Fibroblast of the conjunctiva (primary cell): ENCODE measurements at places on chromosomes 6 and 20.
A peak's percentile ranks its signal among the peaks of the same experiment; 100 is the strongest.

GRCh38 chr6:130827247-130828149, at the start of gene SMLR1:
TSS of gene SMLR1 (plus strand) at chr6:130827406. CDS start at chr6:130827414, 8 bp downstream.
- DNase-seq = no peak

GRCh38 chr6:167510648-167511047, 185.8 kb downstream of the TTLL2 start:
- no peak for DNase-seq

GRCh38 chr20:3785240-3786125, 1.1 kb downstream of the CENPB start:
- no peak for DNase-seq

DNA sequence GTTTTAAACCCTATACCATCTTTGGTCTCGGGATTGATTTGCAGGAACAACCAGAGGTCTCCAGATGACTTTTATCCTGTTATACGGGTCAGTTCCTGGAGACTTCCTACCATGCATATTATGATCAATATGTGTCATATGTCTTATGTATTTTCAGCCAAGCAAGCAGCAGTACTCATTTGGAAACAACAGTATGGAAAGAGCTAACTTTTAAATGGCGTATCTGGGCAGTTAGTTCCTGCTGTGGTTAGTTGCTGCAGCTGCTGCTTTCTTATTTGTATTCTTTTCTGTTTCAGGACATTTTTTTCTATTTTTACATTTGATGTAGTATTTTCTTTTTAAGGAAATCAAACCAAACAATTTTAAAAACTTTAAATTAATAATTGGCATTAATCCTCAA, 207.5 kb downstream of the MANEA start:
- DNase-seq = no peak

DNA sequence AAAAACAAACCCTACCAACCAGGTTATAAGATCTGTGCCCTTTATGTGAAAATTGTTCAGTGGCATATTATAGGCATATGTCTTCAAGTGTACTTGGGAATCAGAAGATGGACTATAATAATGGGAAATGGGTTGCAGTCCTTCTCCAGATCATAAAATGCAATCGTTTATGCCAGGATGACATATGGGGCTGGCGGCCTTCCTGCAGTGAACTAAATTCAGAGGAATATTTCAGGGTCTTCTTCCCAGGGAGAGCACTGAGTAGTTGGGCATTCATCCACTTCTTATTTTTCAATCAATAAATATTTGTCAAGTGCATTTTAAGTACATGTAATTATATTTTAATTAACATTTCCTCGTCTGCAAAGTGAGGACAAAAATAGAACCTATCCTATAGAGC, 176.2 kb upstream of the CNR1 start:
- no peak for DNase-seq

DNA sequence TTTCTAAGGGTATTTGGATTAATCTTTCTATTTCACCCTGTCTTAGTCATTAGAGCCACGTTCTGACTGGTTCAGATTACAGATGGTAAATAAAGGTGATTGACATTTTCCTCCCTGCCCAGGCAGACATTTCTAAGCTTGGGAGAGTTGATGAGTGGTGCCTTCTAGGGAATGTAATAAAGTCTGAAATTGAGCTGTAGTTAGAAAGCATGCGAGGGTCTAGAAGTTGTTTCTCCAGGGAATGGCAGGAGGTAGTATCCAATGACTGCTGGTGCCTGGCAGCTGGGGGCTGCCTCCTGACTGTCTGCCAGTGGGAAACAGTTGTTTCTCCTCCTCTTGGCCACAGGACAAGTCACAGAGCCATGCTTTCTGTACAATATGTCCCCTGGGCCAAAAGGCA, 14.6 kb downstream of the EDN3 start:
- DNase-seq = no peak

GRCh38 chr6:6583836-6584235, 4.7 kb upstream of the LY86 start:
- DNase-seq = no peak

DNA sequence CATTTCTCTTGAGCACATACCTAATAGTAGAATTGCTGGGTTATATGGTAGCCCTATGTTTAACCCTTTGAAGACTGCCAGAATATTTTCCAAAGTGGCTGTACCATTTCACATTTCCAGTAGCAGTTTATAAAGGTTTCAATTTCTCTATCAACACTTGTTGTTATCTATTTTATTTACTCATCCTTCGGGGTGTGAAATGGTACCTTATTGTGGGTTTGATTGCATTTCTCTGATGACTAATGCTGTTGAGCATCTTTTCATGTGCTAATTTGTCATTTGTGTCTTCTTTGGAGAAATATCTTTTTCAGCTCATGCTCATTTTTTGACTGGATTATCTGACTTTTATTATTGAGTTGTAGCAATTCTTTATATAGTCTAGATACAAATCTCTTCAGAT, 5.4 kb downstream of the ENPP4 start:
- DNase-seq = no peak

GRCh38 chr6:80789912-80790570, 683.6 kb downstream of the BCKDHB start:
- DNase-seq = peak; percentile 42

DNA sequence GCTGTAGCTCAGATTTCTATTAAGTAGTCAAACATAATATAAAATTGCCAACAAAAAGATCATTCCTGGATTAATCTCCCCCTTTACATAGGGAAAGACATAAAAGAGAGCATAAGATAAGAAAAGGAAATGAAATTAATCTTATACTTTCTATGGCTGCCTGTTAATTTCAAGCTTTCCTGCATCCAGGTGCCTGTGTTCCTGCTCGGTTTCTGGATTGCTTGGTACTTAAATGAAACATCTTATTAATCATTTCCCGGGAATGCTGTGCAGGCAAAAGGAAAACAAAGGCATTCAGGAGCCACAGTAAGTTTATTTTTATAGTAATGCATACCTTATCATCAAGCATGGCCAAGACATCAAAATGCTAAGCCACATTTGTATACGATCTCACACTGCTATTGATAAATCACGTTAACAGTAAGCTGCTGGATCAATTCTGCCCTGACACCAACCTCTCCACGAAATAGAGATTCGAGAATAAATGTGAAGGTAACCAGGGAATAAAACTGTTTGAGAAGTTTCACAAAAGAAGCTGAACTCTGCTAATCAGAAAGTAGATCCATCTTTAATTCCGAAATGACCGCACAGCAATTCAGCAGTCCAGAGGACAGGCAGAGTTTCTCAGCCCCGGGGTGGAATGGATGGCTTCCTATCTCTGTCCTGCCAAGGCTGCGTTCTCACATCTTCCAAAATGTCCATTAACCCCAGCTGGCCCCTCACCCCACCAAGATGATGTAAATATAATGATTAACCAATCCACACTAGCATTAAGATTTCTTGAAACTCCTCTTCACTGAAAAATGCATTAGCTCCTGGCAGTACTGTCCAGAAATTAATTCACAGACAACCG, 32.6 kb upstream of the APCDD1L start:
- no peak for DNase-seq

GRCh38 chr20:55229451-55229850, 754.1 kb downstream of the DOK5 start:
- DNase-seq = no peak

DNA sequence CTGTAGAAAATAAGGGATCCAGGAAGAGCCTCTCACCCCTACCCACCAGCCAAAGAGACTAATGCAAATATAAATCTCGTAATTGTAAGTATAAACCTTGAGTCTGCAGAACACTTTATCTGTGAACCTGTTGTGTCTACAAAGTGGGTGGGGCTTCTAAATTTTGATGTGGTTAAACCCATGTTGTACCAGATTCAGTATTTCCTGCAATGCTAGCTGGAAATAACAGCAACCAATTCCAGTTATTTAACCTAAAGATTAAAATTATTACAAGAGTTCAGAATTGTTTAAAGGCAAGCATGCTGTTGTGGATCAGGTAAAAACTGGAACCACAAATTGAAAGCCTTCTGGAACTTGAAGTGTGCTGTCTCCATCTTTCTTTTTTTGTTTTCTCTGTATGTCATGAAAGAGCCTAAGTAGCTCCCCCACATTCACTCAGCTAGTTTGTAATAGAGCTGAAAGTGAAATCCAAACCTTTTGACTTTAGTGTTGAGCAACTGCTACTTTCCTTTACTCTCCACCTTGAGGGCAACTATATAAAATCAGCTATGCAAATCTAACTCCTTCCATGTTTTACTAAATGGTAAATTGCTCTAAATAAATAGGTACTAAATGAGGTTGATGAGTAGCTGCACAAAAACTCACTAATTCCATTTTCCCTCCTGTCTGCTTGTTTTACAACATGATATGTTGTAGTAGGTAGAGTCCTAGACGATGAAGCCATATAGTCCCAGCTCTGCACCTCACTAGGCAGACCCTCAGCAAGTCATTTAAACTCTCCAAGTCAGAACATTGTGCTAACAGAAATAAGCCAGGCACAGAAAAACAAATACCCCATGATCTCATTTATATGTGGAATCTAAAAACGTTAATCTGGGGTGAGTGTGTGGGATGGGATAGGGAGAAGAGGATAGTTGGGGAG, 17.9 kb upstream of the THEMIS start:
- DNase-seq = no peak

GRCh38 chr6:160070427-160070826, 51.2 kb upstream of the SLC22A1 start:
- DNase-seq = no peak

GRCh38 chr6:54214286-54214685, 94.0 kb upstream of the TINAG start:
- no peak for DNase-seq

DNA sequence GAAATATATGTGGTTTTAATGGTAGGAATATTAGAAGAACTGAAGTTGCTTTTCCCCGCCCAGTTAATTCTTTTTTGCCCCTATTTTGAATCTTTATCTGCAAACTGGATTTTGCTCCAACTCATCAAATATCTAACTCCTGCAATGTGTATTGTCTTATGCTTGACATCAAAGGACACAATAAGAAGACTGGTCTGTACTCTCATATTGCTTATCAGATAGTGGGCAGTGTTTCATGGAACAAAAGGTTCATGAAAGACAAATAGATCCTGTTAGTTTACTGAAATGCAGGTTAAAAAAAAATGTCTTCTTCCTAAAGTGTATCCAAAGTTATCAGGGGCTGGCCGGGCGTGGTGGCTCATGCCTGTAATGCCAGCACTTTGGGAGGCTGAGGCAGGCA, 27.7 kb upstream of the GTF3C6 start:
- DNase-seq = no peak

DNA sequence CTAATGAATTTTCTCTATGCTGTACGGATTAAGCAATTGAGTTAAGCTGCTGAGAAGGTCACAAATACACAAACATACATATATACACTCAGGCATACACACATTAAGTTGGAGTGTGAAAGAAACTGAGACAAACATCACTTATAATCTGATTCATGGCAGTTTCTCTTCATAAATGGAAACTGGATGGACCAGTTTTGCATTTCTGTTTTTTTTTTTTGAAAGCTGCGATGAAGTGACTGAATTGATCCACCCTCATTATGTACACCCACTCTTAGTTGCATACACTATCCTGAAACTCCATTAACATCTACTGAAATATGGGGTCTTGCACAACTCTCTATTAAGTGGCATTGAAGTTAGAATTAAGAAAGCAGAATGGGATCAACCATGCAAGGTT, 32.9 kb upstream of the TENT5A start:
- DNase-seq = no peak

DNA sequence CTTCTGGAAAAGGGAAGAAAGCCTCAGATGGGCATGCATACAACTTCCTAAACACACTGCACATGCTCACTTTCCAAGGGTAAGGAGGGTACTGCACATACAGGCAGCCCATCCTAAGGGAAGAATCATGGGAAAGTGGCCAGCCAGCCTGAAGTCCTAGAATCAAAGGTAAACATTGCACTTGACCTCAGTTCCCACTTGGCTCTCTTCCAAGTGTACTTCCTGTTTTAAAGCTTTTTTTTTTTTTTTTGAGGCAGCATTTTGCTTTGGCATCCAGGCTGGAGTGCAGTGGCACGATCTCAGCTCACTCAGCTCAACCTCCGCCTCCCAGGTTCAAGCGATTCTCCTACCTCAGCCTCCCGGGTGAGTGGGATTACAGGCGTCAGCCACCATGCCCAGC, 225.3 kb upstream of the EPHA7 start:
- DNase-seq = peak; percentile 0

GRCh38 chr6:138499303-138500018, at the start of gene NHSL1:
TSS of gene NHSL1 (minus strand) at chr6:138499494. CDS start at chr6:138499290, 204 bp downstream.
- DNase-seq = peak; percentile 20

DNA sequence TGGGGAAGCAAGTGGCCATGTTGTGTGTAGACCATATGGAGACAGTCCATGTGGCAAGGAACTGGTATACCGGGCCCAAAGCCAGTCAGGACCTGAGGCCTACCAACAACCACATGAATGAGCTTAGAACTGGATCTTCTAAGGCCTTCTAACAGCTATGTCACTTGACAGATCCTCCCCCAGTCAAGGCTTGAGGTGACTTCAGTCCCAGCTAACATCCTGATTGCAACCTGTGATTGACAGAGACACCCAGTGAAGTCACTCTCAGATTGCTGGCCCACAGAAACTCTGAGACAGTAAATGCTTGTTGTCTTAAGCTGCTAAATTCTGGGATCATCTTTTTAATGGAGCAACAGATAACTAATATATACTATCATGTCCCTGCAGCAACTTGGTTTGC, 32.9 kb downstream of the AHI1 start:
- no peak for DNase-seq

GRCh38 chr6:168841609-168842278, 400.8 kb downstream of the SMOC2 start:
- DNase-seq = no peak

DNA sequence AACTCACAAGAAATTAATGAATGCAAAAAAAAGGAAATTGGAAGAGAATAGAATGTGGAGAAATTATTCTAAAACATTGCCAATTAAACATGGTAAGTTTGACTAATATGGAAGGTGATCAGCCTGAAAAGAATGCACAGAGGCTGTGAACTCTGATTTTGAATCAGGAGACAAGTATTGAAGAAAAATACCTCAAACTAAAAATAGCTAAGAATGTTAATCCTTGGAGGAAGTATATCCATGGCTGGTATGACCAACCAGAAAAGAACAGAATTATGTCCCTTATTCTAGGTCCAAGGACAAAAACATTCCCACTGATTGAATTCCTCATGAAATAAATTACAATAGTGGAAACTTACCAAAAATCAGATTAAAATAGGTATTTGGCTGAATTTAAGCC, 7.3 kb upstream of the RIMS1 start:
- no peak for DNase-seq
